Panc1 (cell line): ENCODE measurements at places on chromosomes 12 and 14.

DNA sequence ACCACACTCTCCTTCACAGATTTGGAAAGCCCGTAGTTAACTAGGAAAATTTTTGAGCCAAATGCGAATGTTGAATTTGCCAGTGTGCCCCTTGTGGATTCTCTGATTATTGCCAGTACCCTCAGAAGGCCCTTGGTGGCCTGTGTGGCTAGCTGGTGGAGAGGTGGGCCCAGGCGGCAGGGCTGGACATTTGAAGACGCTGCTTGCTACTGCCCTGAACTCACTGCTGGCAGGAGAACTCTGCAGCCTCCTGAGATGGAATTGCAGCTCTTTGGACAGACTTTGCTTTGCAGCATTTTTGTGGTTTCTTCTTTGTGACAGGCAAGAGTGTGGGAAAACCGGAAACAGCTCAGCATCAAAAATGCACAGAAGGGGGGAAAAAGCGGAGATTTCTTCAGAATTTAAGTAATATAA lies 97.6 kb downstream of the TGFB3 start:
- H3K36me3 ChIP-seq: no peaks in the 10 kb centered on the region
- H3K4me3 ChIP-seq: no peak overlapping the region
- H3K27me3 ChIP-seq: no peaks in the 10 kb centered on the region
- H3K27ac ChIP-seq: no peak overlapping the region

DNA sequence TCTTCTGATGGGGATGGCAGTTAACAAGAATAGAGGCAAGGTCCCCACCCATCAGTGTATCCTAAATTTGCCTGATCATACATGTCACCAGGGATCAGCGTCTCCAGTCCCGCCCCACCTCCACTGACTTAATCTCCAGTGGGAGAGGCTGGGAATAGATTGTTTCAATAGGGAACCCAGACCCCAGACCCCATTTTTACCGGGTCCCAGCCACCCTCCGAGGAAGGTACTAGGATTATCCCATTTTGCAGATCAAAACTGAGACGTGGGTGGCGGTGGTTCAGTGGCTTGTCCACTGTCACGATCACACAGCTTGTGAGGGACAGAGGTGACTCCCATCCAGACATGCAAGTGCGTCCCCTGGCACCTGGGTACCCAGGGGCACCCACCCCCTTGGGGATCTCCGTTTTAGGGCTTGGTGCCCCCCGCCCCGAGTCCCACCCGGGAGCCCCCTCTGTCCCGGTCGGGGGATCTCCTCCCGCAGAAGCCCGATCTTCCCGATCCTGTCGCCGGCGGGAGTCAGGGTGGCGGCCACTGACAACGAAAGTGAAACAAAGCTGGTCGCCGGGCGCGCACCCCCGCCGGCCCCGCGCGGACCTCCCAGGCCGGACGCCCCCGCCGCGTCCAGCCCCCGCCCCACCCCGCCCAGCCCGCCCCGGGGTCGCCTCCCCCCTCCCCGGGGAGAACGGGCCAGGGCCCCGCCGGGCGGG lies 523 bp downstream of the WSB2 start:
- H3K4me1 ChIP-seq: peaks cover 66% of the 10 kb centered on the region
- DNase-seq: no peak
- H3K27me3 ChIP-seq: no peaks in the 10 kb centered on the region
- no peaks in the 10 kb centered on the region; the same call in 1 of the 2 replicates for H3K36me3 ChIP-seq

GRCh38 chr12:111431772-111432171 lies 26.0 kb downstream of the SH2B3 start:
- no peak for DNase-seq
- no peaks in the 10 kb centered on the region for H3K27me3 ChIP-seq
- H3K4me1 ChIP-seq: peaks cover 57% of the 10 kb centered on the region
- no peak overlapping the region for H3K27ac ChIP-seq
- no peaks in the 10 kb centered on the region for H3K36me3 ChIP-seq

DNA sequence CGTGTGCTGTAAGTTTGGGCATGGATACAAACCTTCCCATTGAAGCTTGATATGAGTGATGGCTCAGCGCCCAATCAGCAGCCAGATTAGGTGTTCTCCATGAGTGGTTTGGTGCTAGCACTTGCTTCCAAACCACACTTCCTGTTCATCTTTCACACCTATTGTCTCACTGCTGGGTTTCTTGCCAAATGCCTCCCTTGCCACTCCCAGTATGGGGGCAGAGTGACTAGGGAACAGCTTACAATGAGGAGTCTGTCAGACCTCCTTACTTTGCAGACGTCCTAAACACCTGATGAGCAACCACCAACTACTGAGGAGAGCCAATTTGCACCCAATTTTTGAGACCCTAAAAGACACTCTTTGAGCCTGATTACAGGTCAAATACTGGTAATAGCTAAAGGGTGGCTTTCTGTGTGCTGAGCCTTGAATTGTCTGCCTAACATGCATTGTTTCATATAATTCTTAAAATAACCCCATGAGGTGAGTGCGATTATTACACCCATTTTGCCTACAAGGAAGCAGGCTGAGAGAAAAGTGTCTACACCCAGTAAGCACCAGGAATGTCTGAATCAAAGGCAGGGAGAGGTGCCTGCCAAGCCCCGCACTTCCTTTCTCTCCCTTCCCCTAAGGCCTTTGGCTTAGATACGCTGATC lies 48.4 kb upstream of the FOS start:
- no peaks in the 10 kb centered on the region for H3K27me3 ChIP-seq
- no peak for DNase-seq
- H3K4me1 ChIP-seq: no peaks in the 10 kb centered on the region
- no peaks in the 10 kb centered on the region for H3K36me3 ChIP-seq
- H3K27ac ChIP-seq: no peak overlapping the region

- H3K4me3 ChIP-seq: no peak overlapping the region
- no peaks in the 10 kb centered on the region for H3K4me1 ChIP-seq
- no peaks in the 10 kb centered on the region for H3K36me3 ChIP-seq
- H3K27me3 ChIP-seq: no peaks in the 10 kb centered on the region; the same call in 1 of the 2 replicates
- no peak for DNase-seq
- H3K27ac ChIP-seq: no peak overlapping the region
These were observed 148.0 kb upstream of the FOXN3 start for GRCh38 chr14:89564989-89565388.

DNA sequence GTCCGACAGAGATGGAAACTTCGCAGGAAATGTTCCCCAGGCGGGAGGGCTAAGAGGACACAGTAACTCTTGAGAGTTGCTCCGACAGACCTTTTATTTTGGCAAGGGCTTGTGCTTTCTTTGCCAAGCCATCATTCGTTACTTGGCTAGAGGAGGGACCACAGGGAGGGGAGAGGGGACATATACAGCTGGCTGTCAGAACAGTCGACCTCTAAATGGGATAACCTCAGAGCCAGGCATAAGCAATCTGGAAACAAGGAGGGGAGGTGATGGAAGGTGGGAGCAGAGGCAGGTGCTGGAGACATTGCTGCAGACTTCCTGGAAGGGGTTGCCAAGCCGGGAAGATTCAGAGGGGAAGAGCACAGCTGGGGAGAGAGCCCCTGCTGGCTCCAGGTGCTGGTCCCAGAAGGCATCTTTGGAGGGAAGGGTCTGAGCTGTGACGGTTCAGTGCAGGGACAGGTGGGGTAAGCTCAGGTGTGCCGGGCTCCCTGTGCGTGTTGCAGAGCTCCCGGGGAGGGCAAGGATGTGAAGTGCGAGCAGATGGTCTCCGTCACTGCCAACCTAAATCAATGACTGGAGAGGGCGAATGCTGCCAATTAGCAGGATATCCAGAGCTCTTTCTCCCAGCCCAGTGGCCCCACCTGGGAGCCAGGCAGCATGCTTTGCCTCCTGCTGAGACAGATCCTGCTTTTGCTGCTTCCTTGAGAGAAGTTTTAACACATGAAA lies 50.1 kb downstream of the CHST11 start:
- H3K4me1 ChIP-seq: peaks cover 7% of the 10 kb centered on the region
- no peak overlapping the region for H3K4me3 ChIP-seq
- no peak for DNase-seq

GRCh38 chr12:6340032-6340638 lies 1.7 kb downstream of the TNFRSF1A start:
- DNase-seq: no peak
- peaks cover 48% of the 10 kb centered on the region for H3K4me1 ChIP-seq
- H3K4me3 ChIP-seq: peak overlapping the region; percentile 71
- H3K36me3 ChIP-seq: peaks cover 3% of the 10 kb centered on the region; the same call in 1 of the 2 replicates
- H3K27ac ChIP-seq: peak overlapping the region; percentile 99

GRCh38 chr12:114406316-114406983 lies 506 bp upstream of the TBX5 start:
- H3K27ac ChIP-seq: no peak overlapping the region
- peaks cover 3% of the 10 kb centered on the region; the same call in 1 of the 2 replicates for H3K27me3 ChIP-seq
- DNase-seq: no peak
- H3K36me3 ChIP-seq: no peaks in the 10 kb centered on the region
- no peak overlapping the region for H3K4me3 ChIP-seq
- H3K4me1 ChIP-seq: no peaks in the 10 kb centered on the region

DNA sequence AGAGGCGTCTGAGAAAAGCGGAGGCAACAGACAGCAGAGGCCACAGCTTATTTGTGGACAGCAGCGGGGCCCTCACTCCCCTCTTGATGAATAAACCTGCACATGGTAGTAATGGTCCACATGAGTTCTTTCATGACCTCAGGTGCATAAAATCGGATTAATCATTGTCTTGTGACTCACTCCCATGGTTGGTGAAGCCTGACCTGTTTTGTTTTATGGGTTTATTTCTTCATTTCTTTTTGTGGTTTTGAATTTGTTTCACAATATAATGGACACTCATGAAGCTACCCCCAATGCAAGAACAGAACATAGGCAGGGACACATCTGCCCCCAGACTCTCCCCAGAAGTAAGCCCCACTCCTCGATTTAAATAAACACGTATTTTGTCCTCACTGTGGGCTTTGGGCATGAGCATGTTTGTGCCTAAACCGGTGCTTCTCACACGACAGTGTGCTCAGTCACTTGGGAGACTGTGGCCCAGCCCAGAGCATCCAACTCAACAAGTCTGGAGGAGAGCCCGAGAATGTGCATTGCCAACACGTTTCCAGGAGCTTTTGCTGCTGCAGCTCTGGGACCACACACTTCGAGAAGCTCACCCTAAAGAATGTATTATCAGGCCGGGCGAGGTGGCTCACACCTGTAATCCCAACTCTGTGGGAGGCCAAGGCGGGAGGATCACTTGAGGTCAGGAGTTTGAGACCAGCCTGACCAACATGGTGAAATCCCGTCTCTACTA lies 116.1 kb downstream of the SCARB1 start:
- H3K27ac ChIP-seq: peak overlapping the region; percentile 100
- H3K27me3 ChIP-seq: no peaks in the 10 kb centered on the region
- DNase-seq: no peak
- H3K36me3 ChIP-seq: no peaks in the 10 kb centered on the region
- H3K4me3 ChIP-seq: no peak overlapping the region
- H3K4me1 ChIP-seq: peaks cover 73% of the 10 kb centered on the region

- no peak for DNase-seq
- H3K27ac ChIP-seq: no peak overlapping the region
- no peak overlapping the region for H3K4me3 ChIP-seq
- H3K27me3 ChIP-seq: no peaks in the 10 kb centered on the region; the same call in 1 of the 2 replicates
- H3K4me1 ChIP-seq: no peaks in the 10 kb centered on the region
These were observed 24.0 kb downstream of the TMEM132C start for GRCh38 chr12:128290938-128291337.

- H3K4me3 ChIP-seq: no peak overlapping the region
- H3K36me3 ChIP-seq: no peaks in the 10 kb centered on the region
- H3K27me3 ChIP-seq: no peaks in the 10 kb centered on the region
- no peak overlapping the region for H3K27ac ChIP-seq
- DNase-seq: no peak
These were observed 19.0 kb downstream of the NOC4L start for GRCh38 chr12:132163041-132163910.

GRCh38 chr14:60217713-60218112 lies 31.3 kb upstream of the PPM1A start:
- no peaks in the 10 kb centered on the region for H3K36me3 ChIP-seq
- DNase-seq: no peak
- H3K4me1 ChIP-seq: no peaks in the 10 kb centered on the region
- H3K4me3 ChIP-seq: no peak overlapping the region
- H3K27me3 ChIP-seq: no peaks in the 10 kb centered on the region
